Activated CD4-positive, alpha-beta T cell treated with anti-CD3 and anti-CD28 coated beads, Interleukin-2, amount 50 U/mL, for 24 hours (primary cell): ENCODE measurements at places on chromosomes 7 and 10.

GRCh38 chr10:680146-680545 lies 9.3 kb downstream of the DIP2C start:
- no peak for DNase-seq

DNA sequence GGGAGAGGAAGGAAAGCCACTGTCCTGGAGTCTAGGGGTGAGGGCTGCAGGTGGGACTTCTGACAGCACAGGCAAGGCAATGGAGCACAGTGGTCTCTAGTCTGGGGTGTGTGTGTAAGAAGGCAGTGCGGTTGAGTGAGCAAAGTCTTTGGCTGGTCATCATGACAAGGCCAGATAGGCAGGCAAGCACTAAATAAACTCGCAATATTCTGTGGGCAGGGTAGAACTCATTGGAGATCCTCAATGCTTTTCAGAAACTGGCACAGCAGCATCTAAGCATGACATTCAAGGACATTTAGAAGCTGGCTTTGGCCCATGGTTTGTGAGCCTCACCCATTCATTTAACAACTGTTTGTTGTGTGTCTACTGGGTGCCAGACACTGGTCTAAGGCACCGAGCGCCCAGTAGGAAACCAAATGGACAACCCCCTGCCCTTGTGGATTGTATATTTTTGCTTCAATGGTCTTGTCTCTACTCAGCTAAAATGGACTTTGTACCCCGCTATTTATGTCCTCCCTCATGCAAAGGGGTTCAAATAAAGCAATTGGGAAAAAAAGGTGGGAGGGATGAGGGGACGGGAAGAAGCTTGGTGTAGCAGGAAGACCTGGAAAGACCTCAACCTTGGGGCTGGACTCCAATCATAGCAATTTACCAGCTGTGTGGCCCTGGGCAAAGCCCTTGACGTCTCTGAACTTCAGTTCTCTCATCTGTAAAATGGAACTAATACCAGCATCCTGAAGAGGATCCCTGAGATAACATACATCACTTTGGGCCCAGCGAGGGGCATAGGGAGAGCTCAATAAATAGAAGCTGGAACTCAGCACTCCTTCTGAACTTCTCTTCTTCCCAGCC lies 116.0 kb downstream of the NEURL1 start:
- DNase-seq, result no peak

DNA sequence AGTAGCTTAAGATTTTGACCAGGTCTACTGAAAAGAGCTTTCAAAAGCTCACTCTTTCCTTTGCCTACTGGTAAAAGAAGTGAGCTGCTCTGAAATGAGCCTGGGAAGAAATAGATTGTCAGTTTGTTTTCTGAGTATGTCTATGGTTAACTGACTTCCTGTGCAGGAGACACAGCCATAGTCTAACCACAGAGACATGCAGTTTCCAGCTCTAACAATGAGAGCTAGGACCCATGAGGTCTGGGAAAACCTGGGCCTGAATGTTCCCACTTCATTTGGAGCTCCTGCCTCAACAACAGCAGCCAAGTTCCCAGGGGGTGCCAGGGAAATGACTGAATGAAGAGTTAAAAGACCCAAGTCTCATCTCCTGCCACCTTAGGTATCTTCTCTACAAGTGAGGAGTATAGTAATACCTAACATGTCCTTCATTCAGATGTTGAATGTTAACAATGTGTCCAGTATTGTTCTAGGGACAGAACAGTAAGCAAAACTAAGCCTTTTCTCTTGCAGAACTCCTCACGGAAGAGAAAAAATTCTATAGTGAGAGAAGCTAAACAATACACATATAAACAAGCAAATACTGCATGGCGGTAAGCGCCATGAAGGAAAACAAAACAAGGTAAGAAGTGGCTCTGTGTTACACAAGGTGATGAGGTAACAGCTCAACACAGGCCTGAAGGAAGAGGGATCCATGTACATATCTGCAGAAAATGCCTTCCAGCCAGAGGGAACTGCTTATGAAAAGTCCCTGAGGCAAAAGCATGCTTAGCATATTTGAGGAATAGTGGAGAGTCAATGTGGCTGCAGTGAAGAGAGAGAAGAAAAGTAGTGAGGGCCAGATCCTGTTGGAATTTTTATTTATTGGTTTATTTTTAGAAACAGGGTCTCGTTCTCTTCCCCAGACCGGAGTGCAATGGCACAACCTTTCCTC lies 26.4 kb upstream of the ANKRD1 start:
- DNase-seq, result no peak

DNA sequence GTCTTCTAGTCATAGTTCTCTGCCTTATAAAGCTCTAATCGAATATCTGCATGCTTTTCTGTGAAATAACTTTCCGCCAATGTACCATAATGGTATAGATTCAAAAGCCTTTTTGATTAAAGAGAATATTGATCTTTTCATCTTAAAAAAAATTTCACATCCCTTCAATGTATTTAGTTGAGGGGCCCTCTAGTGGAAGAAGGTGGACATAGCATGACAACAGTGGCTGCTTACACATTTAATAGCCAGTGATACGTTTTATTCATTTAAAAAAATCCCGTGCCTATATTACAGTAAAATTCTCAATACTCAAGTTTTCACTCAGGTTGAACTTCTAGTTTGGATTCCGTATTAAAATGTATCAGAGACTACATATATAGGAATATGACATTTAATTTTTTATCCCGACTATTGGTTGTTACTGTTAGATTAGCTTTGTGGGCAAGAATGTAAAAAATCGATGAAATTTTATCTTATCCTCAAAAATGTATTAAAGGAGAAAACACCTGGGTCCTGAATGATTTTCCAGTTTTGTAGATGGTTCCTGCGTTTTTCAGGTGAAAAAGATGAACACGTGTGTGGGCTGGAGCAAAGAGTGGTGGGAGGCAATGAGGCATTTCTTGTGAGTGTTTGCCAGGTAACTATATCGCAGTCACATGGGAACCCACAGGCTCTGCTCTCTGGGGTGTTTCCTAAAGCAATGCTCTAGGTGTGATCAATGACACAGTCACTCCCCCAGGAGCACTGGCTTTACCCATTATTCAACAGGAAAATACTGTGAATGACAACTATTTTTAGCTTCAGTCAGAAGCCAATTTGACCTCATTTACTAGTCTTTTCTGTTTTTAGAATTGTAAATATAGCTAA lies 24.1 kb upstream of the PNLIP start:
- DNase-seq, result peak; percentile 11

DNA sequence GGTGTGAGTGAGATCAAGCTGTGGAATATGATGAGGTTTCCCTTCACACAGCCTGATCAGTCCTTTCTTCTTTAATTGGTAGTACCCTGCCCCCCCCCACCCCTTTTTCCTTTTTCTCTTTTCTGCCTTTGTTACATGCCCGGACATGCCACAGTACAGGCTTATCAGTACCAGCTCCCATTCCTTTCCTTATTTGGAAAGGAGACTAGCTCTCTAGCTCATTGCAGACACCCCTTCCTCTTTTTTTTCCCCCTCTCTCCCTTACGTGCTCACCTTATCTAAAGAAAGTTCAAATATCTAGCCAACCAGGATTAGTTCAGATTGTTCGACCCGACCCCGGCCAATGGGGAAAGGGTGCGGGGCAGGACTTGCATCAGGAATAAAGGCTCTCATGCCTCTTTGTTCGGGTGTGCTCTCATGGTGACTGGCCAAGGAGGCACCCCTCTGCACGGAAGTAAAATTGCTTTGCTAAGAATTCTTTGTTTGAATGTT lies 230.4 kb downstream of the ACTR3B start:
- DNase-seq, result no peak

DNA sequence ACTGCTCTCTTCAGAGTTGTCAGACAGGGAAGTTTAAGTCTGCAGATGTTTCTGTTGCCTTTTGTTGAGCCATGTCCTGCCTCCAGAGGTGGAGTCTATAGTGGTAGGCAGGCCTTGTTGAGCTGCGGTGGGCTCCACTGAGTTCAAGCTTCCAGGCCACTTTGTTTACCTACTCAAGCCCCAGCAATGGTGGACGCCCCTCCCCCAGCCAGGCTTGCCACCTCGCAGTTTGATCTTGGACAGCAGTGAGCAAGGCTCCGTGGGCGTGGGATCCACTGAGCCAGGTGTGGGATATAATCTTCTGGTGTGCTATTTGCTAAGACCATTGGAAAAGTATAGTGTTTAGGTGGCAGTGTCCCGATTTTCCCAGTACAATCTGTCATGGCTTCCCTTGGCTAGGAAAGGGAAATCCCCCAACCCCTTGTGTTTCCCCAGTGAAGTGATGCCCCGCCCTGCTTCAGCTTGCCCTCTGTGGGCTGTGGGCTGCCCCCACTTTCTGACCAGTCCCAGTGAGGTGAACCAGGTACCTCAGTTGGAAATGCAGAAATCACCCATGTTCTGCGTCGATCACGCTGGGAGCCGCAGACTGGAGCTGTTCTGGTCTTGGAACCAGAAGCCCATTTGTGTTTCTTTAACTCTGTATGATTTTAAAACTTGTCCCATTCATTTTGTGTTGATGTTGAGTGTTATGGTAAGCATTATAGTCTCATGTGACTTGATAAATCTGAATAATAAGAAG lies 89.2 kb upstream of the CALCR start:
- DNase-seq, result no peak
